Activated T-helper 1 cell treated with anti-CD3 and anti-CD28 coated beads, Interleukin-12 subunit alpha, Interleukin-12 subunit beta, Interleukin-2, Interleukin-4 antibody, amounts not matched to agents 30 ng/mL and 10 ng/mL and 1 ng/mL, durations not matched to agents 14 hours and 24 hours and 36 hours (primary cell): ENCODE measurements at places on chromosomes 5 and 9. TPM values are rescaled to one million over a fixed set of nuclear protein-coding genes. Genes with fewer than 3 reads are reported as not detected.

SPAAR gene
- not detected in 2 replicates for total RNA-seq

- no peak overlapping the region for H3K4me3 ChIP-seq
- no peaks in the 10 kb centered on the region for H3K36me3 ChIP-seq
- no peaks in the 10 kb centered on the region for H3K4me1 ChIP-seq
- no peak overlapping the region for H3K27ac ChIP-seq
- no peaks in the 10 kb centered on the region for H3K27me3 ChIP-seq
- DNase-seq = no peak
Observed at GRCh38 chr9:102038006-102038405, 299.6 kb upstream of the GRIN3A start.

DNA sequence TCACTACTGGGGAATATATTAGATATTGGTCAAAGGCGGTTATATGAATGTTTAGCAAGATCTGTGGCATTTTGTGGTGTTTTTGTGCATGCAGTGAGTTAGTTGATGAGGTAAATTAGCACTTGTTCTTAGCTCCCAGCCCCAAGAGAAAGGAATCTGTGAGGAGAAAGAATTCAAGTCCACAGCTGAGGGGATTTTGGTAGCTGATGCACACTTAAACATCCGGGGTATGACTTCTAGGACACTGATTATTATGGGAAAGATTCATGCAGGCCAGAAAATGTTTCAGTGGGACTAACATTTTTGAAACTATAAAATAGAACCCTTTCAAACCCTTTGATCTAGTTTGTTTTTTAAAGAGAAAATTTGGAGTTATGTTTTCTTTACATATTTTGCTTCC lies 118.2 kb upstream of the RPS23 start:
- peaks cover 7% of the 10 kb centered on the region for H3K36me3 ChIP-seq
- no peak overlapping the region for H3K4me3 ChIP-seq
- H3K27ac ChIP-seq = no peak overlapping the region
- peaks cover 1% of the 10 kb centered on the region for H3K27me3 ChIP-seq
- no peaks in the 10 kb centered on the region for H3K4me1 ChIP-seq

GRCh38 chr5:37660319-37660718 lies 179.5 kb downstream of the GDNF start:
- no peak overlapping the region for H3K27ac ChIP-seq
- DNase-seq = no peak
- H3K27me3 ChIP-seq = no peaks in the 10 kb centered on the region
- peaks cover 5% of the 10 kb centered on the region for H3K4me1 ChIP-seq
- no peak overlapping the region for H3K4me3 ChIP-seq
- H3K36me3 ChIP-seq = peaks cover 4% of the 10 kb centered on the region

DNA sequence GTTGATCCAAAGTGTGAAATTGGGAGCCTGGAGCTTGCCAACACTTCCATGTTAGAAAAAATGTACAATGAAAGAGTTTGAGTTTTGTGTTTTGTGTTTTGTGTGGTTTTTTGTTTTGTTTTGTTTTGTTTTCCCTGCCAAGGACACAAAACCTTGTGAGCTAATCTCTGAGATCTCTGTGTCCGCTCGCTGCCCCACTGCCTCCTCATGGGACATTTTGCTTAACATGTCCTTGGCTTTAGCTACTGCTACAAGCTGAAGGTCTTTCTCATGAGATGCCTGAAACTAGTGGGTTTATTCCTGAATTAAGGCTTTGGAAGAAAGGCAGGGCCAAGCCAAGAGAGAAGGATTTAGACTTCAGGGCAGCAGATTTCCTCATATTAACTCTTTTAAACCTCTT lies 7.3 kb upstream of the JAKMIP2 start:
- no peak for DNase-seq
- H3K27me3 ChIP-seq = peaks cover 6% of the 10 kb centered on the region
- H3K27ac ChIP-seq = no peak overlapping the region
- H3K36me3 ChIP-seq = no peaks in the 10 kb centered on the region
- no peaks in the 10 kb centered on the region for H3K4me1 ChIP-seq

DNA sequence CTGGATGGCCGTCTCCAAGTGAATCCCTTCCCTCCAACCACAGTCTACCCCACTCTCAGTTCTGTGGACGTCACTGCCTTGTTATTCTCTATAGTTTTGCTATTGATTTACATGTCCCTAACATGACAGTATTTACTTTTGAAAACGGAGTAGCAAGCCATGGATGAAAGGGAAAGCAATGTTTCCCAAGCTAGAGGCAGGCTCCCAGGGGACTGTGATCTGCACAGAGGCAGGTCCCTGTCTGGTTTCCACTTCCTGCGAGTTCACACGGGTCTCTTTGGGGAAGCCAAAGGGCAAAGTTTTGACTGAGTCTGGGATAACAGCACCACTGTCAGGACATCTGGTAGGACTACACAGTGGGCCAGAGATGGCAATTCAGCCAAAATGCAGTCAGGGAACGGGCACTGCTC lies 12.7 kb downstream of the C9orf153 start:
- no peak for DNase-seq
- H3K27ac ChIP-seq = no peak overlapping the region
- peaks cover 9% of the 10 kb centered on the region for H3K27me3 ChIP-seq
